RCC 7860 (cell line): ENCODE measurements at places on chromosomes 13 and 19.
A peak's percentile ranks its signal among the peaks of the same experiment; 100 is the strongest.

- DNase-seq: no peak
These were observed 29.1 kb downstream of the CERS4 start for GRCh38 chr19:8238251-8238650.

DNA sequence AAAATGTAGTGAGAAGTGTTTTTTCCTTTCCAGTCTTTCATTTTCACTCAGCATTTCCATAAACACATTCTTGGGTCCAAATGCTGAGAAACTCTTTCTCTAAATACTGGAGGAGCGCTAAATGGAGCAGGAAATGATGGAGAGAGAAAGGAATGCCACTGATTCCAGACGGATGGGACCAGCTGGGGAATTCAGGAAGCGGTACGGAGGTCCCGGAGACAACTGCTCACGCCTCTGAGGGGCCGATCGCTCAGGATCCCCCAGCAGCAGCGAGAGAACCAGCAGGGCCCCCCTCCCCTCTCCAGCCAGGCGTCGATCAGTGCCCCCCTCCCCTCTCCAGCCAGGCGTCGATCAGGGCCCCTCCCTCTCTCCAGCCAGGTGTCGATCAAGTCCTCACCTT, 13.2 kb downstream of the RASA3 start:
- peak; percentile 68 for DNase-seq

DNA sequence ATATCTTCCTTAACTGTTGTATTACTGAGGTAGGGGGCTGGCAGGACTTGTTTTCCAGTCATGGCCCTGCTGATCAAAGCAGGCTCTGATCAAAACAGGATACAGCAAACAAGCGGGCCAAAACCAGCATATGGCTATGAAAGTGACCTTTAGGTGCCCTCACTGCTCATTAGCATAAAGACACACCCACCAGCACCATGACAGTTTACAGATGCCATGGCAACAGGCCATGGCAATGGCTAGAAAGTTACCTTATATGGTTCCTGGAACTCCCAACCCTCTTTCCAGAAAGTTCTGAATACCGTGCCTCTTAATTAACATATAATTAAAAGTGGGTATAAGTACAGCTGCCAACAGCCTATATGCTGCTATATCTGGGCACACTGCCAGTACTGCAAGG, 551.4 kb upstream of the SGCG start:
- DNase-seq: no peak

- DNase-seq: peak; percentile 100
These were observed at the start of gene KMT5C for GRCh38 chr19:55339105-55339888. KMT5C (plus strand) TSS chr19:55339876; CDS start chr19:55341937, 2,061 bp downstream.

DNA sequence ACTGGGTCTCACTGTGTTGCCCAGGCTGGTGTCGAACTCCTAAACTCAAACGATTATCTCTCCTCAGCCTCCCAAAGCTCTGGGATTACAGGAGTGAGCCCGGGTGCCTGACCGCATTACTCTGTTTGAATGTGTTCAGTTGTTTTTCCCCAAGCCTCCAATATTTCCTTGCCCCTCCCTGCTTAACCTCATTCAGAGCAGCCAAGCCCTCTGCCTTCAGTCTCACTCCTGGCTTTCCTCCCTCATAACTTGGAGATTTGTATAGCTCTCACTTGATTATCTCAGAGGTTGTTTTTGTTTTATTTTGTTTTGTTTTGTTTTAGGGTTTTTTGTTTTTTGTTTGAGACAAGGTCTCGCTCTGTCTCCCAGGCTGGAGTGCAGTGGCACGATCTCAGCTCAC, 11.4 kb downstream of the EPHX3 start:
- no peak for DNase-seq
